T-helper 17 cell (primary cell): ENCODE measurements at places on chromosomes 1 and 21. TPM values are rescaled to one million over a fixed set of nuclear protein-coding genes. Genes with fewer than 3 reads are reported as not detected.
A peak's percentile ranks its signal among the peaks of the same experiment; 100 is the strongest.

GRCh38 chr1:32724678-32725614 lies 22.4 kb upstream of the SYNC start:
- peaks cover 2% of the 10 kb centered on the region for H3K36me3 ChIP-seq
- H3K27me3 ChIP-seq = peaks cover 30% of the 10 kb centered on the region
- H3K27ac ChIP-seq = no peak overlapping the region
- H3K4me3 ChIP-seq = no peak overlapping the region
- H3K4me1 ChIP-seq = peaks cover 12% of the 10 kb centered on the region

GRCh38 chr1:2393471-2393877 lies 1.8 kb downstream of the RER1 start:
- H3K4me3 ChIP-seq = peak overlapping the region; percentile 86
- no peak for DNase-seq
- H3K36me3 ChIP-seq = peaks cover 2% of the 10 kb centered on the region
- peaks cover 24% of the 10 kb centered on the region for H3K4me1 ChIP-seq
- H3K27ac ChIP-seq = peak overlapping the region; percentile 87

DNA sequence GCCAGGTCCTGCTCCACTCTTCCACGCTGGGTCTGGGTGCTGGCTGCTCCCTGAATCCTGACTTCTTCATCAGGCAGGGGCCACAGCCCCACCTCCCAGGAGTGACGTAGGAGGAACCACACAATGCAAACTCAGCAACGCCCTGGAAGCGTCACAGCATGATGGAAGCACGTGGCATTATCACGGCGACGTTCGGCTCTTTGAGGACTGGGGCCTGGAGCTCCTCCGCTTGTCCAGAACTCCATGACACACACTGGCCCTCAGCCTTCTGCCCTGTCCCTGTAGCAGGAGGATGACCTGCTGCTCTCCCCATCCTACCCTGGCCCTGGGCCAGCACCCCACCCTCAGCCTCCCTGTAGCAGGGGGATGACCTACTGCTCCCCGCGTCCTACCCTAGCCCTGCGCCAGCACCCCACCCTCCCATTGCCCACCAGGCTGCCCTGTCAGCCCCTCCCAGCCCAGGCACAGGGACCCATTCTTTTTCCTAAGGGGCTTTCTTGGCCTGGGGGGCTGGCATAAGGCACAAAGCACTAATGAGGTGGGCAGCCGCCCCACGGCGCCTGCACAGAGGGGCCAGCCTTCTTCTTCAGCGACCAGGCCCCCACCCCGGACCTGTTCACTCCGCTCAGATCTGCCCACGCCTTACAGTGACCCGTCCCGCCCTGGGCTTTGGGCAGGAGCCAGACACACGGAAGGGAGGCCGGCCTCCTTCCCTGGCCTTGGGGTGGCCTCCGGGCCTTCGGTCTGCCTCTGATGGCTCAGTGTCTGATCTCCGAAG lies 65.7 kb downstream of the DHRS3 start:
- H3K27me3 ChIP-seq = no peaks in the 10 kb centered on the region
- no peak overlapping the region for H3K27ac ChIP-seq
- DNase-seq = no peak
- no peak overlapping the region for H3K4me3 ChIP-seq
- H3K36me3 ChIP-seq = no peaks in the 10 kb centered on the region

GRCh38 chr21:42421018-42421793 lies 17.5 kb downstream of the UBASH3A start:
- no peaks in the 10 kb centered on the region for H3K27me3 ChIP-seq
- H3K36me3 ChIP-seq = peaks cover 14% of the 10 kb centered on the region
- H3K4me1 ChIP-seq = peaks cover 59% of the 10 kb centered on the region
- H3K27ac ChIP-seq = peak overlapping the region; percentile 96

RHD gene
- 5.0 TPM for total RNA-seq

DNA sequence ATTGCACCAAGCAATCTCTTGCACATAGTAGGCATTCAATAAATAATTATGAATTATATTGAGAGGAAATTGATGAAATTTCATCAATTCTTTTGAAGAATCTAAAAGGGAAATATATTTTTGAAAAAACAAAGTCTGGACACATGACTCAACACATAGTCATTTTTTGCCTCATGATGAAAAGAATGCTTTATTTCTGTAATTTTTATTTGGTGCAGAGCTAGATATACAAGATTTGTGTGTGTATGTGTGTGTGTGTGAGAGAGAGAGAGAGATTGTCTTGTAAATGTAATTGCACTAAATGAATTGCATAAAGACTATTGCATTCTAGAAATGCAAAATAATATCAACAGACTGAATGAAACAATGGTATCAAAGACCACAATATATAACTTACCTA lies 206.2 kb upstream of the C1orf87 start:
- no peak overlapping the region for H3K27ac ChIP-seq
- no peak for DNase-seq
- H3K4me1 ChIP-seq = peaks cover 14% of the 10 kb centered on the region

NES gene
- not detected for total RNA-seq

LEFTY2 gene
- not detected for total RNA-seq

GRCh38 chr1:231546693-231547092 lies 18.2 kb downstream of the TSNAX start:
- H3K27ac ChIP-seq = no peak overlapping the region
- peaks cover 27% of the 10 kb centered on the region for H3K4me1 ChIP-seq
- no peaks in the 10 kb centered on the region for H3K27me3 ChIP-seq
- H3K36me3 ChIP-seq = peaks cover 11% of the 10 kb centered on the region
